SIG-M5 (cell line): ENCODE measurements at places on chromosomes 12 and 14.

- no peak for DNase-seq
Measured at GRCh38 chr14:50658203-50658602, 9.9 kb downstream of the SAV1 start.

DNA sequence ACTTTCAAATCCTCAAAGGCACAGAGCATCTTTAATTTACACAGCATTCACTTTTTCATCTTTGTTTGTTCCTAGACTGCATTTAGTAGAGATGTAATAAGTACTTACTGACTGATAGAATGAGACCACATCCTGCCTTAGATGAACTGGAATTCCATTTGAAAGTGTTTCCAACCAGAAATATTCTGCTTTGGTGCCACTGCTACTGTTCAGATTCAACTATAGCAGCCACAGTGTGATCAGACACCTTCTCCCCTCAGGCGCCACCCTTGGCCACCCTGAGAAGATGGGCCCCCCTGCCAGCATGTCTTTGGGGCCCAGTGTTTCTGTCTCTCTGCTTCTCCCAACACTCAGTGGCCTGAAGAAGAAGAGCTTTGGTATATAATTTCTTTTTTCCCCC lies 449.1 kb downstream of the RAD51B start:
- DNase-seq = no peak

DNA sequence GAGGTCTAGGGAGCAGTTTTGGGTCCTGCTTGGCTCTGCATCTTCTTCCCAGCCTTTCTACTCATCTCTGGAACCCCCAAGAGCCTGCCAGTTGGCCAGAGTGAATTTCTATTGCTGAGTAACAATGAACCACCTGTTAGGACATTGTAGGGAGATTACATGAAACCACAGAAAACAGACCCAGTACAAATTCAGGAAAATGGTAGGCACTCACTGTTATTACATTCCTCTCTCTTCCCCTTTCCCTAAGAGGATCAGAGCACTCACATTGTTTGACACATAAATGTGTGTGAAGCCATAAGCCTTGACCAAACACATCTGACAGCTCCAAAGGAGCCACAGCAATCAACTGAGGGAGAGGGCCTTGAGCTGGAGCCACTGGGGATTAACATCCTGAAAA lies 216.1 kb downstream of the TMEM132D start:
- DNase-seq = no peak

GRCh38 chr14:104582662-104583061 lies 3.1 kb downstream of the C14orf180 start:
- no peak for DNase-seq

DNA sequence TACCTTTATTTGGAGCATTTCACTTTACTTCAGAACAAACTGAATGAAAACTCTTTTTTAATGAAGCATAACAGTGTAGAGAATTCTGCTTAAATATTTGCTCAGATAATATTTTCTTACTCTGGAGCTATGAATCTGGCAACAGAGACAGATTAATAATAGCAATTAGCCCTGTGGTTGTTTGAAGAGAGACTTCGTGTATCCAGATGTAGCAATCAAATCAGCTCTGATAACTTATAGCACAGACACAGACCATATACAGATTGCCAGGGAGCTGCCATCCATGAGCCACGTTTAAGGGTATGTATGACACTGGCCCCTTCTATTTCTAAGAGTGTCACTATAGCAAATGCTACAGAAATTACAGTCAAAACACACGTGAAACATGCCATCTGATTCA lies 146.6 kb downstream of the EXOC5 start:
- DNase-seq = no peak

DNA sequence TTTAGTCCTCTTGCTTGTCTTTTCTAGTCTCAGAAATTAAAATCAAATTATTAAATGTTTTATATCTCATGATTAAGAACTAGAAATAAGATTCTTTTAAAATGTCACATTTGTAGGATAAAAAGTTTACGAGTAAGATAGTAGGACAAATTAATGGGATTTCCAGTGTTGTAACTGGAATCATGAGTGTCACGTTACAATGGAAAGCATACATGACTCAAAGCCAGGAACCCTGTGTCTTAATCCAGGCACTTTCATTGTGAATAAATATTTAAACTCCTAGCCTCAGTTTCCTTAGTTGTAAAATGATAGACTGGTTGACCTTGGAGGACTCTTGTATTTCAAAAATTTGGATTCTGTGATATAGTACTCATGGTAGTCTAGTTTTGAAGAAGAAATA lies 84.9 kb downstream of the MIA2 start:
- no peak for DNase-seq

DNA sequence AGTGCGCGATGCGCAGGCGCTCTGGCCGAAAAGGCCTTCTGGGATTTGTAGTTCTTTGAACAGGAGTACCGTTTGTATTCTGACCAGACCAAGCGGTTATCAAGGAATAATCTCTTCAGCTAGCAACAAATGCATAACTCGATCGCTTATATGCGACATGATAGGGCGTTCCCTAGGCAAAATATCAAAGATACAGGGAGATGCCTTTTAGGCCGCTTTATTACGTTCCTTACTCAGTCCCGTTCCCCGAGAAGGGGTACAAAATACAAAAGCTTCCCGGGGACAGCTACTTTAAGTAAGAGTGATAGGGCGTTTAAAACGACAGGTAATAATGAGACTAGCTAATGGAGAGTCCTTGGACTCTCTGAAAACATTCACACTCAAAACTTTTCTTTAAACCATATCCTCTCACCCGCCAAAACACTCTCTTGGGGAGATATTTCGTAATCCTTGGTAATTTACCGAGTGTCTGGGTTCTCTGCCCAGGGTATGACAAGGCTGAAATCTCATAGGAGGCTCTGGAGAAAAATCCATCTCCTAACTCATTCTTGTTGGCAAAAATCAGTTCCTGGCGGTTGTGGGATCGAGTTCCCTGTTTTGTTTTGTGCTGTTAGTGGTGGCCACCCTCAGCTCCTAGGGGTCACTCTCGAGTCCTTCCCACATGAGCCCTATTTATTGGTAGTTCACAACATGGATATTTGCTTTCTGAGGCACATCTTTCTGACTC lies 412 bp upstream of the SNW1 start:
- peak; percentile 75 for DNase-seq

GRCh38 chr14:22220427-22220826 lies 368.6 kb downstream of the DAD1 start:
- DNase-seq = no peak

DNA sequence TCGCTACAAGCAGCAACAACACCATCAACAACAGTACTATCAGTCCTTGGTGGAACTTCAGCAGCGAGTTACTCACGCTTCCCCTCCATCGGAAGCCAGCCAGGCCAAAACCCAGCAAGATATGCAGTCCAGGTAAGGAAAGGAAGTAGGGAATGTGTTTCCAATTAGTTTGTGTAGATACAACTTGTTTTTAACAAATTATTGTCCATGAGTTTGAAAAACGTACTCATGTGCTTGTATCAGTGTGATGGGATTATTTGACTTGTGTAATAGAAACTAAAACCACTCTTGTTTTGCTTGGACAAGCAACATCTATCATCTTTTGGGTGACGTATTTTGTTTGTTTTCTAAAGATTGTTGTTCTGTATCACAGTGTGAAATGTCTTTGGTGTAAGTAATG lies 137.9 kb downstream of the NAV3 start:
- no peak for DNase-seq

DNA sequence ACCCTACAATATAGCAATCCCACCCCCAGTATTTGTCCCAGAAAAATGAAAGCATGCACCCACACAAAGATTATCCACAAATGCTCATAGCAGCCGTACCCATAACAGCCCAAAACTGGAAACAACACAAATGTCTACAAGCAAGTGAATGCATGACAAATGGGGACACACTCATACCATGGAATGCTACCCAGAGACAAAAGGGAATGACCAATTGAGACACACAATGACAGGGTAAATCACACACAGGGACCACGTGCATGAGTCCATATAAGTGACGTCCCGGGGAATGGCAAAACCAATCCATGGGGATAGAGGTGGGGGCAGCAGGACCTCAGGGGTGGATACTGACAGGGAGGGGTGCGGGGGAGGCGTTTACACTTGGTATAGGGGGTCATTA lies 33.4 kb downstream of the SCARB1 start:
- no peak for DNase-seq

GRCh38 chr12:49980501-49981349 lies 8.0 kb downstream of the AQP6 start:
- DNase-seq = no peak

GRCh38 chr12:118061873-118062843 lies 1.2 kb upstream of the WSB2 start:
- no peak for DNase-seq

DNA sequence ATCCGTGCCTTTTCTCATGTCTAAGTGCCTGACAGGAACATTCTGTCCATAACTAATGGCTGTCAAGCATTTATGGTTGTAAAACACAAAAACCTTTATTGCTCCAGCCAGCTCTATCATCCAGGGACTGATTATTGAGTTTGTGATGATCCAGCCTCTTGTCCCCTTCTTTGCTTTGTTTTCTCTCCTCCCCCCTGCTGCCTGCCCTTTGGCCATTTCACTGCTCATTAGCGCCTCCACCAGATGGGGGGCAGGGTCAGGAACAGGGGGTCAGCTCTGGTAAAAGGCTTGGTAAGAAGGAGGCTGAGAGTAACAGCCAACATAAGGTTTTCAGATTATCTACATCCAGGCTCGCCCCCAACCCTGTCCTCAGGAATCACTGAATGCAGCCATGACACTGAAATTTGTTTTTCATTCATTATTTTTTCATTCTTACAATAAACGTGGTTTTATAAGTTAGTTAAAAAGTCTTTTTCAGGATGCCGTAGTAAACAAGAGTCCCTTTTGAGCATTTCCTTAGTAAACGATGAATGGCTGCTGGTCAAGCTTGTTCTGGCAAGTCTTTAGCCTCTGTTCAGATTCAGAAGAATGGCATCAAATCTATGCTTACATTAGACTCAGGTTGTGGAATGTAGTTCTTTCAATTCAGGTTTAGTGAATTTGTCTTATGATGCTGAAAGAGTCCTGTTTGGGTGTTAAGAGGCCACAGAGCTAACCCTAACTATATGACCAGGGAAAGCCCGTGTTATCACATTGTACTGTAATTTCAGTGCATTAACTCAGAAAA lies 21.7 kb downstream of the HMGA2 start:
- DNase-seq = no peak

DNA sequence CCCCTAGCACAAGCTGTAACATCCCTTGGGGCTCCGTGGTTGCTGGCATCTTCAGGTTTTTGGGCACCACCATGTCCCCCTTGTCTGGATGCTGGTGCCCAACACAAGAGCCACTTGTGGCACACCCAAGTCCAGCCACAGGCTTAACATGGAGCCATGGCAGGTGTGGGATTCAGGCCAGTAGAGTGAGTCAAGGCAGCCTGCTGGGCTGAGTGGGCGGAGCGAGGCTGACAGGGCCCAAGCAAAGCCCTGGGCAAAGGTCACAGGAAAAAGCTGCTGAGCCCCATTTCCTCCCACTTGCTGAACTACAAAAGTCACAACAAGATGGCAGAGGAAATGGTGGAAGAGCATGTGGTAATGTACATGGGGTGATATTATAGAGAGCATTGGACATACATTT lies 950.7 kb upstream of the FLRT2 start:
- DNase-seq = no peak

- no peak for DNase-seq
Measured at GRCh38 chr12:117507548-117507947, 146.1 kb upstream of the NOS1 start.

GRCh38 chr12:99810718-99811593 lies 163.4 kb downstream of the GARIN6 start:
- DNase-seq = no peak

- no peak for DNase-seq
Measured at GRCh38 chr14:72880164-72880563, 13.7 kb downstream of the DPF3 start.

- DNase-seq = no peak
Measured at GRCh38 chr14:51310505-51310944, 70.5 kb downstream of the TMX1 start.

- no peak for DNase-seq
Measured at GRCh38 chr14:69713209-69713781, 53.6 kb upstream of the SRSF5 start.

GRCh38 chr12:64946132-64946829 lies 121.8 kb downstream of the TBC1D30 start:
- DNase-seq = no peak

DNA sequence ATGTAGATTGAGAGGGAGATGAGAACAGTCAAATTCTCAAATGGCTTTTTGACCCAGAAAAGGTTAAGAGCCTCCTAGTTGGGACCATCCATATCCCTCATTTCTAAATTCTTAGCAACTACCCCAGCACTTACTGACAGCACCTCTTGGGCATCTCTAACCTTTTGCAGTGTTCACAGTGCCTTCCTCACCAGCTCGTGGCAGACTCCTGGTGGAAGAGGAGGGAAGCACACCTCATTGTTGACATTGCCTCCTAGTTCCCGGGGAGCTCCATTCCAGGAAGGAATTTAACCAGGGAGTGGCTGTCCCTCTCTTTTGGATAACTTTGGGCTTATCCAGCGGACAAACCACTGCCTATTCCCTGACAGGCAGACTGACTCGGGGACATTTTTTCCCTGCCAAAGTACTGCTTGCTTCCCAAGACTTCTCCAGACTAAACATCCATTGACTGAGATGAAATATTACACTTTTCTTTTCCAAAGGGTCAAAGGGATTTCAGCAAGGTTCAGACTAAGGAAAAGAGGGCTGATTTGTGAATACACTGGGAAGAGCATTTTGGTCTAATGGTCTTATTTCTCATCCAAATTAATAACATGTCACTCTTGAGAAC lies 9.0 kb upstream of the OR6J1 start:
- DNase-seq = no peak

DNA sequence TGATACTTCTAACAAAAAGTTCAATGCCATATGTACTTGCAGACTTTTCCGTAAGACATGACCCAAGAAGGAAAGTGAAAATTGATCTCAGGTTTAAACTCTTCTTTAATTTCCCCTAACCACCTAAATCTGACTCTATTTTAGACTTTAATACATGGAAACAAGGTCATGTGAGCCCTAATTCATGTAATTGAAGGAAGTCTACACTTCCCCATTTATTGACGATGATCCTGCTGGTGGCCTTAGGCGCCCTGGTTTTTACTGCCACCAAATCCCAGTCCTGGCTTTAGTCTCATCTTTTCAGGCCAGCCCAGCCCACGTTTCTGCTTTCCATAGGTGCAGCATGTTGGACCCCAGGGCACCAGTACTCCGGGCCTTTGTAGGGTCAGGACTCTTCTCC lies 157.9 kb downstream of the PELI2 start:
- DNase-seq = no peak

DNA sequence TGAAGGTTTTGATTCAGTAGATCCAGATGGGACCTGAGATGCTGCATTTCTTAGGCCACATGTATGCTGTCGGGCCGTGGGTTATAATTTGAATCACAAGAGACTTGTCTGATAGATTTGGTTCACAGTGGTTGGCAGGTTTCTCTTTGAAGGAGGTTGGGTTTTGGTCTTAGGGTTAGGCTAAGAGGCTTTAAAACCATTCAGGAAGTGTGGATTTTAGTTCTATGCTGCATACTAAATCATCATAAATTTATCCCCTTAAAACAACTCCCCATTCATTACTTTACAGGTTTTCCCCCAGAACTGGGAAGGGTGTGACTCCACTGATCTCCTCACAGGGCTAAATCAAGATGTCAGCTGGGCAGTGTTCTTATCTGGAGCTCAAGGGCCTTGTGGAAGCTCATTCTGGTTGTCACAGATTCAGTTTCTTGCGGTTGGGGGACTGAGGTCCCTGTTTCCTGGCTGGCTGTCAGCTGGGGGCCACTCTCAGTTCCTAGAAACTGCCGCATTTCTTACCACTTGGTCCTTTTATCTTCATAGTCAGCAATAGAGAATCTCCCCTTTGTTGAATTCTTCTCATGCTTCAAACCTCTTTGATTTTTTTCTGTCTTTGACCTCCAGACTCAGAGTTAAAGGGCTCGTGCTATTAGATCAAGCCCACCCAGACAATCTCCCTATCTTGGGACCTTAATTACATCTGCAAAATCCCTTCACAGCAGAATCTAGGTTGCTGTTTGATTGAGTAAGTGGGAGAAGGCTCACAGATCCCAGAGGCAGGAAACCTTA lies 20.6 kb upstream of the PCNX1 start:
- peak; percentile 77 for DNase-seq
